Forelimb muscle (tissue), 1 donor: ENCODE measurements at places on chromosomes 3 and 15. TPM values are rescaled to one million over a fixed set of nuclear protein-coding genes. Genes with fewer than 3 reads are reported as not detected.

DNA sequence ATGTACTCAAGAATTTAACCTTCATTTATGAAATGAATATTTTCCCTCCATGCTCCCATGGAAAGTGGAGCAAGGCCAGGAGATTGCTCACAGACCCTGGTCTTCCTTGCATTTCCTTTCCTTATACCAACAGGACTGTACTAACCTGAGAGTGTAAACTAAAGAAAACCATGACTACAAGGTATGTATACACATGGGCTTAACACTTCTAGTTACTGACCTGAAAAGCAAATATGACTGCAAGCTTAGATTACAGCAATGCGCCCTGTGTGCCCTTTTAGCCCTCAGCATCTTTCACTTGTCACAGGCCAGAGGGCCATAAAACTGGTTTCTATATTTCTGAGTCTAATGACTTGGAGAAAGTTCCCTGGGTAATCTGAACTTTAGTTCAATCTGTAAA is 52.1 kb downstream of the NEK10 start:
- no peak for DNase-seq

GRCh38 chr3:197730200-197730599 is 6.5 kb downstream of the RUBCN start:
- DNase-seq, result no peak

GRCh38 chr15:57455929-57456328 is 79.6 kb downstream of the CGNL1 start:
- no peak for DNase-seq

- DNase-seq, result no peak
These were observed 116.3 kb downstream of the TMCO5A start for GRCh38 chr15:38050529-38051448.

GRCh38 chr15:94021621-94022320 is 209.6 kb upstream of the MCTP2 start:
- no peak for DNase-seq

DNA sequence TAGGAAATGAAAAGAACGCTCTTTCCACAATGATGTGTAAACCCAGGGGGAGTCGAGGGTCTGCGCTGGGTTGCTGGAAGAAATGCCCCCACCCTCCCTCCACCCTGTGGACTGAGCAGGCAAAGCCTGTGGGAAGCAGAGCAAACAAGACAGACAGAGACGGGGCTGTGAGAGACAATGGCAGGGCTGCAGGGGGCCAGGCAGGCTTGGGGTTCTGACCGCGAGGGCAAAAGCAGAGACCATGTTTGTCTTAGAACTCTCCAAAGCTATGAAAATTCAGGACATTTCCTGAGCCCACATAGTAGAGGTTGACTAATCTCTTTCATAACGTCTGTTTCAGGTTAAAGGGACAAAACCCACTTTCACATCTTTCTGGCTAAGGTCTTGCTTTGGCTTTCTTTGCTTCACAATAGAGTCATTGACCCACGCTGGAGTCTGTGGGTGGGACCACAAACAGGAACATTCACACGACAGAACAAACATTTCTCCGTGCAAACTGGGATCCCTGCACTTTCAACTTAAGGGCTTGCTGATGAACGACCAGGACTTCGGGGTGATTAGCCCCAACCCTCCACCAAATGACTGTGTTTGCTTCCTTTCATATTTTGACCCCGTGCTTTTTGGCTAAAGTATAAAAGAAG is 156.0 kb upstream of the TPM1 start:
- no peak for DNase-seq

DNA sequence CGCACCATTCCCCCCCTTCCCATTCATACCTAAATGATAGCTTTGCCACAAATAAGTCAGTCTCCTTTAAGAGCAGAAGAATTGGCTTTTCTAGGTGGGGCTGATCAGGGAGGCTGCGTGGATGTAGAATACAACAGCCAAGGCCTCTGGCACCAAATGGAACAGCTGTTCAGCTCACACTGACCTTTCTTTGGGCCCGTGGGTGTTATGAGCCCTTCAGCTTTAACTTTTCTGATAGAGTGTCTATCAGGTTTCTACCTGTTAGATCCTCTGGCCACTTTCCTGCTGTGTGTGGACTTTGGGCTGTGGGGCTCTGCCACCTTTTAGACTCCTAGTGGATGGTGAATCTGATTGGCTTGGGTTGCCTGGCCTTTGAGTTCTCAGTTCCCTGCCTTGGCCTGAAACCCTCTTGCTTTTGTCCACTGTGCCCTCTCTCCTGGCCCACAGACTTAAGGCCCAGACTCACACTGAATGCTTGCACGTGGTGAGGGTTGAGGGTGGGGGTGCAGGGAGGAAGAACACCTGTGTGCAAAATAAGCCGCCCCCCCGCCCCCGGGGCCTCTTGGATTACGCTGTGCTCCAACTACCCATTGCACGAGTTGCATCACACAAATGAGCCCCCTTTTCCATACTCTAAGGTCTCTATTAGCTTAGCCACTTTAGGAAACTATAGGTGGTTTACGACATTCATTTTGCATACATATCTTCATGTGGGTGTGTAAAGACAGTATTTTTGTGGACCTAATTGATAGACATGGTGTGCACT is 1.3 kb upstream of the RFX7 start:
- no peak for DNase-seq

GRCh38 chr15:78098131-78098755 is 5.9 kb downstream of the SH2D7 start:
- DNase-seq, result no peak

DNA sequence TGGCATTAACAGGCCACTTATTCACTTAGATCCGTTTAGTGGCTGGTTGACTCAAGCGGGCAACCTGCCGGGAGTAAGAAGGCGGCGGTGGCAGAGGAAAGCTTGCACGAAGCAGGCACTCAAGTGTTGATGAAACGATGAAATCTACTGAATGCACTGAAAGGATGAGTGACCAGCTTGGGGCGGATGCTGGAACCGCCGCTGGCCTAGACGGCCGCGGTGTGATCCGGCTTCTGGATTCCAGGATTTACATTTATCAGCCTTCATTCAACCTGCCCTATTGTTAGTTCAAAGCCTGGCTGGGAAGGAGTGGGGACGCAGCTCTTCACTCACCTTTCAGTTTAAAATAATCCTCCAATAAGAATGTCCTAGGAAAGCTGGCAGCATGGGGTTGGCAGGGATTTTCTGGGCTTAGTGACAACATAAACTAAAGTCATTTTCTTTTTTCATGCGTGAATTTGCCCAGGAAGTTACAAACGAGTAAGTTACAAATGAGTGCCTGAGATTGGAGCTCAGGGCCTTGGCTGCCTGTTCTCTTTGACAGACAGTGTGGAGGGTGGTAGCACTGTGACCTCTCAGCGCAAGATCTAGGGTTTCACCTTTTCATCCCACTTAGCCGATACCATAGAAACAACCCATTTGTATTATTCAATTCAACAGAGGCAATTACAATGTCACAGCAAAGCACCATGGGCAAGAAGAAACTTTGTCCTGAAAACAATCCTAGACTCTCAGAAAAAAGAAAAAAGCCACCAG is 1.1 kb upstream of the PLCH1 start:
- DNase-seq, result no peak

DNA sequence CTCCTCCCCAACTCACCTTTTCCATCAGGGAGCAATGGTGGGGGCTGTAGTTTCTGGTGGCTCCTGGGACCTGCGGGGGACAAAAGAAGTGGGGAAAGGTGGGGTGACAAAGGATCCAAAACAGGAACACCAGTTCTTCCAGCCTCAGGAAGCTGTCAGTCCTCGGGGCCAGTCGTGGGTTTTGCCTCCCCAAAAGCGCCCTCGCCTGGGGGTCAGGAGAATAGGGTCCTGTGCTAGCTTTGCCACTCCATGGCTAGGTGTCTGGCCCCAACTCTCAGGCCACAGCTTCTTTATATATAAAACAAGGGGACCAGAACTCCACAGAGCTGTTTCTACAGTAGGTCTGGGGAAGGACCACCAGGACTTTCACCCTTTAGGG is 4.0 kb downstream of the CCDC9B start:
- no peak for DNase-seq

DNA sequence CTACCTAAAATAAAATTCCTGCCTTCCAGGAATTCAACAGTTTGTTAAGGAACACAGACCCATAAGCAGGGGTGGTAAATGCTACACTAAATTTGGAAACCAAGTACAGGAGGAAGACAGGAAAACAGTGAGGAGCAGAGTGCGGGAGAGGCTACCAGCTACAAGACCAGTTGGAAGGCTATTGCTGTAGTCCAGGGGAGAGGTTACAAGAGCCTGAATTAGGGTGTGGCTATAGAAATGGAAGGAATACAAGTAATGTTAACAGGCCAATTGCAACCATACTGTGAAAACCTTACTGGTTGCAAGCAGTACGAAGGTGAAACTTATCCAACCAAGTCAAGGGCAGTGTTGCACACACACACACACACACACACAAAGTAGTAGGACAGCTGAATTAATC is 880 bp upstream of the ARMC8 start:
- DNase-seq, result no peak

KNG1 gene
- not detected for polyA plus RNA-seq

P2RY12 gene
- polyA plus RNA-seq, result 0.92 TPM

MRPL47 gene
- polyA plus RNA-seq, result 39.1 TPM

TNNC1 gene
- 671 TPM for polyA plus RNA-seq

OR5K1 gene
- not detected for polyA plus RNA-seq

NANOGP8 gene
- 0.33 TPM for polyA plus RNA-seq
